ENCODE measurements at places on chromosomes 3 and 15.

DNA sequence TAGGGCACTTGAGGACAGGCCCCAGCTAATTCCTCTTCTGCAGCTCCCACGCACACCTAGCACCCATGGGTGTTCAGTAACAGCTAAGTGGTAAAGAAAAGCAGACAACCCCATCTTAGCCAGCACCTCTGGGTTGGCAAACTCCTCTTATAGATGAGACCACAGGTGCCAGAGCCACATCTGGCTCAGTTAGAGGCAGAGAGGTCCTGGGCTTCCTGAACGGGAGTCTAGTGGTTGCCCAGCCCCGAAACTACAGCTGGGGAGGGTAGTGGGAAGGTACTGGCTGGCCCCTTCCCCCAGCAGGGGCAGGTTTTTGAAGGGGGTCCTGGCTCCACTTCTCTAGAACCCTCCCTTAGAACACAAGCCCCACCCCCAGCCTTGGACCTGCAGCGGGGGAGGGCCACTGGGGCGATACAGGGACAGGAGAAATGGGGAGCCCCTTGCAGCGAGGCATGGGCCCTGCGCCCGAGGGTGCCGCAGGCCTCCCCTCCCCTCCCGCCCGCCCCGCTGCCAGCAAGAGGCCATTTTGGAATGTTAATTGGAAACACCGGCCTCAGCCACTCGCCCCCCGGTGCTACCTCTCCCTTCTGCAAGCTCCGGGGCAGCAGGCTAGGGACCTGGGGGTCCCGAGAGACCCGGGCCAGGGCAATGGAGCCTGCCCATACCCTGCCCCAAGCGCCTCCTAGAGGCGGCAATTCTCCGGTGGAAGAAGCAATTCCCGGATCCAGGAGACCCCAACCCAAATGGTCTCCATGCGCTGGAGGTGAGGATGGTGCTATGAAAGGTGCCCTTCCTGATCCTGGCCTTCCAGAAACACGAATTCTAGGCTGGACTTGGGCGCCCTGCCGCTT lies 1.5 kb downstream of the DUSP7 start:
- peak; percentile 65 for DNase-seq

DNA sequence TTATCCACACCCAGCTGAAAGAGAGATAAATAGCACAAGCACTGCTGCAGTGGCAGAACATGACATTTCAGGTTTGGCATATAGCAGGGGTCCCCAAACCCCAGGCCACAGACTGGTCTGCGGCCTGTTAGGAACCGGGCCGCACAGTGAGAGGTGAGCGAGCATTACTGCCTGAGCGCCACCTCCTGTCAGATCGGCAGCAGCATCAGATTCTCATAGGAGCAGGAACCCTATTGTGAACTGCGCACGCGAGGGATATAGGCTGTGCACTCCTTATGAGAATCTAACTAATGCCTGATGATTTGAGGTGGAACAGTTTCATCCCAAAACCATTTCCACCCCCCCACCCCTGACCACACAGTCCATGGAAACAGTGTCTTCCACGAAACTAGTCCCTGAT lies 54.6 kb downstream of the CCR4 start:
- no peak for DNase-seq

- DNase-seq, result no peak
Observed at GRCh38 chr3:14453876-14454638, 51.7 kb downstream of the SLC6A6 start.

GRCh38 chr3:29186982-29187725 lies 93.7 kb upstream of the RBMS3 start:
- peak; percentile 71 for DNase-seq

DNA sequence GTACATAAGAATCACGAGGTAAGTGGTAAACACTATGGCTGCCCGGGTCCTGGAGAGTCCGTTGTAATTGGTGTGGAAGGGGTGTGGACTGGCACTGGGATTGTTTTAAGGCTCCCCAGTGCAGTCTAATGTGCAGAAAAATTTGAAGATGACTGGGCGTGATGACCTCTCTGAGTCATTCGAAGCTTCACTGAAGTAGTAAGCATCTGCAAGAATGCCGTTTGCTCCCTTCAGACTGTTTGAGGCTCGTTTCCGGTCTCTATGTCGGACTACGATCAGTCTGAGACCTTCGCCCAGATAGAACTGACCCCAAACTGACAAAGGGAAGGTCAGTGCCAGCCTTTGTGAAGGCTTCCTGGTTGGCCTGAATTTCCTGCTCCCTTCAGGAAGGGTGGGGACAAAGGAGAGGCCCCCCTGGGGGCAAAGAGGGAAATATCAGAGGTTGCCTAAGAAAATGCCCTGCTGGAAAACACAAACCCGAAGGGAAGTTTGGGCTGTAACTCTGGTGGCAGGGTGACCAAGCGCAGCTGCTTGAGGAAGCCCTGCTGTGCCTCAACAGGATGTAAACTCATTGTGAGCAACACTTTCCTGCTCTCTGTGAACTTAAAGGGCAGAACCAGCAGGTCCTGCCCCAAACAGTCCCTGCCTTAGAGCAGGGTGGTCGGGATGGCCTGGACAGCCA lies 34.6 kb downstream of the BTD start:
- DNase-seq, result peak; percentile 95

DNA sequence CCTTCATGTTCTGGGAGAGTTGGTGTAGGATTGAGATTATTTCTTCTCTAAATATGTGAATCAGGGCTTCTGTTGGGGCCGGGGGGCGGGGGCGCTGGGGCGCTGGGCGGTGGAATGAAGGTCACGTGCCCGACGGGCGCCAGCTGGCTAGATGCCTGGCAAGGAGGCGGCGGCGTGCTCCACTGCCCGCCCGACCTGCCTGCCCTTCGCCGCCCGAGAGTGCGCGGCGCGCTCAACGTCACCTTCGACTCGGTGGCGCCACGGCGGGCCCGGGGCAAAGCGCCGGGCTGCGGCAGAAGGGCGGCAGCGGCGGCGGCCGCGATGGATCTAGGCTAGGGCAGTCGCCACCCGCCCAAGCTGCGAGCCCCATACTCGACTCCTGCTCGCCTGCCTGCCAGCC lies 47.0 kb upstream of the LHFPL4 start:
- DNase-seq, result no peak

DNA sequence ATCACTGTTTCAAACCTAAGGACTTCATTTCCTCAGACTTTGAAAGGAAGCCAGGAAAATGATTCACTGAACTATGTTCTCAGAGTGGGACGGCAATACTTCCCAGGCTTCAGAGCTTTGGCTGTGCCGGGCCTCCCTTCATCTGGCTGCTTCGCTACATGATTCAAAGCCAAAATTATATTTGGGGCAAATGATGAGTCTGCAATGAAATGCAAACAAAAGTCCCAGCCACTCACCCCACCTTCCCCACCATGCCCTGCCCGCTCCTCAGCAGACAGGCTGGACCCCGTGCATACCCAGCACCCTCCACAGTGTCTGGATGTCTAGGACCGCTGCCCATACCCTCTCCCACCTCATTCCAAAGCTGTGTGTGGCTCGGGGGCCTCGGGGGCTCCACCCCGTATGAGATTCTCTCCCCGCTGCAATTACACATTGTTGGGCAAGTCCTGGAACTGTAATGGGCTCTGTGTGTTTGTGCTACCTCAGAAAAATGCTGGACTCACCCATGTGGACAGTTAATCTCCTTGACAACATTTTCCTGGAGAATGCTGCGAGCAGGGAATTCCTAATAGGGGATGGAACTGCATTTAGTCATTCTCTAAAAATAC lies 32.2 kb downstream of the ATP10A start:
- peak; percentile 92 for DNase-seq
